ENCODE measurements at places on chromosomes 3 and 15.

- no peak for DNase-seq
Observed at GRCh38 chr3:14758297-14758696, 60.5 kb upstream of the FGD5 start.

DNA sequence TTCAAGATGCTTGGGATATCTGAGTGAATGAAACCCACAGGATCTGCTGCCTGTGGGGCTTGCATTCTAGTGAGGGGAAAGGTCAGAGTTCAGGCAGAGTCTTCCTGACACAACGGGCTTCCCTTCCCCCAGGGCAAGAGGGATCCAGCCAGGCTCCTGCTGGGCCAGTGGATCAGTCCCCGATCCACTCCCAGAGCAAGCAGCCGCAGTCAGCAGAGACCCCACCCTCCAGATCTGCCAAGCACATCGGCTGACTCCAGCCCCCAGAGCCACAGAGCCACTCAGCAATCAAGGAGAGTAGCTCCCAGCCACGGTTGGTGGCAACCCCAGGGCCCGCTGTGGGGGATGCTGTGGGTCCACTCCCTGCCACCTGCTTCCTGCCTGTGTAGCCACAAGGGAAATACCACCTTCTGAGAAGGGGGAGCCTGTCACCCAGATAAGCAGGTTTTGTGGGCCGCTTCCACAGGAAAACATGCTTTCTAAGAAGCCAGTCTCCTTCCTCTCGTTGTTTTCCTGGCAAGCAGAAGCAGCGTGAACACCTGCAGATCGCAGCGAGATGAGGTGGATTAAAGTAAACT, 44.9 kb downstream of the CPN2 start:
- no peak for DNase-seq

- no peak for DNase-seq
Observed at GRCh38 chr15:66147440-66147839, 106.1 kb downstream of the MEGF11 start.

- DNase-seq: no peak
Observed at GRCh38 chr3:108134555-108134880, 43.7 kb upstream of the CD47 start.

- no peak for DNase-seq
Observed at GRCh38 chr3:42071904-42072812, 19.0 kb upstream of the TRAK1 start.

DNA sequence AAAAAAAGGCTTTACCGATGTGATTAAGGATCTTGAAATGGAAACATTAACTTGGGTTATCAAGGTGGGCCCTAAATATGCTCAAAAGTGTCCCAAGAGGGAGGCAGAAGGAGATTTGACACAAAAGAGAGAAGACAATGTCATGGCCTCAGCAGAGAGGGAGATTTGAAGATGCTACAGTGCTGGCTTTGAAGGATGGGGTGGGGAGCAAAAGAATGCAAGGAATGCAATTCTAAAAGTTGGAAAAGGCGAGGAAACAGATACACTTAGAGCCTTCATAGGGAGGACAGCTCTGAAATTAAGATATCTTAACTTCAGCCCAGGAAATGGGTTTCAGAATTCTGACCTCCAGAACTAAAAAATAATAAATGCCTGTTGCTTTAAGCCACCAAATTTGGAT, 314.5 kb upstream of the CCDC54 start:
- DNase-seq: no peak

DNA sequence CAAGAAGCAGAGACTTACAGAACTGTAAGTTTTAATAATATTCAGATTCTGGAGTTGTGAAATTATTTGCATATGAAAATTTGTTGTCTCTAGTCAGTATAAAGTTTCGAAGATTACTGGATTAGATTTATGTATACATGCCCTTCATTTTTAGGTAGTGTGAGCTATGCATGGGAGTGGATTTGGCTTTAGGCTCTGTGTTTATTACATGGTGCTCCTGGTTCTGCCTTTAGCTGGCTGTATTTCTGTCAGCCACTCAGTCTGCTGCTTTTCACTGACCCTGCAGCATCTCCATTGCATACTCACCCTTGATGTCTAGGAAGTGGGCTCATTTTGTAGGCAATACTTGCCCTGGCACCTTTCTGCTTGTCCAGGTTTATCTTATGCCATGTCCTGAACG, 147.5 kb upstream of the LRRFIP2 start:
- DNase-seq: no peak

DNA sequence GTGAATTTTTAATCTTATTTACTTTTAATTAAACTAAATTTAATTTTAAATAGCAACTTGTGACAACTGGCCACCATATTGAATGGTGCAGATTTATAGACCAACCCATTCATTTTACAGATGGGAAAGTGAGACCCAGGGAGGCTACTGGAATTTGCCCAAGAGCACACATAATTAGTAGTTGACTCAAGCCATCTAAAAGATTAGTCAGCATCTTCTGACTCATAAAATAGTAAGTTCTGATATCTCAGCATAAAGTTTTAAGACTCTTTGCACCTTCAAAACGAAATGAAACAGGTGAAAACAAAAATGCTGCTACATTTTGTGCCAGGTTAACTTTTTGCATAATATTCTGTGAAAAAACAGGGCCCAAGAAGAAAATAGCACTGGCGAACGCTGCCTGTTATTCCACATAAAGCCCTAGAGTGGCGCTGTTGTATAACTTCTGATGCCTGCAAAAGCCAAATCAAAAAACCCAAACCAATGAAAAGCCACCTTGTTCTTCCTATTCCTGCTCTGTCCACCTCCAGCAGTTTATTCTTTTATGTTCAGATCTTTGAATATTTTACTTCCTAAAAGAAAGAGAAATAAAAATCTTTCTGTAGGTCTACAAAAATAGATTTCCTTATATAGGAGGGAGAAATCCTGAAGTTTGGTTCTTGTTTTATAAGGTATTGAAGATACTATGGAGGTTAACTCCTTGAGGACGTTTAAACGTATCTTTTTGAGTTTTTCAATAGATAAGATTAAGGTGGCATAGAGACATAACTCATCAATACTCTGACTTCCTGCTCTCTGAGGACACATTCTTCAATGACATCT, 62.8 kb downstream of the OTOL1 start:
- DNase-seq: no peak

DNA sequence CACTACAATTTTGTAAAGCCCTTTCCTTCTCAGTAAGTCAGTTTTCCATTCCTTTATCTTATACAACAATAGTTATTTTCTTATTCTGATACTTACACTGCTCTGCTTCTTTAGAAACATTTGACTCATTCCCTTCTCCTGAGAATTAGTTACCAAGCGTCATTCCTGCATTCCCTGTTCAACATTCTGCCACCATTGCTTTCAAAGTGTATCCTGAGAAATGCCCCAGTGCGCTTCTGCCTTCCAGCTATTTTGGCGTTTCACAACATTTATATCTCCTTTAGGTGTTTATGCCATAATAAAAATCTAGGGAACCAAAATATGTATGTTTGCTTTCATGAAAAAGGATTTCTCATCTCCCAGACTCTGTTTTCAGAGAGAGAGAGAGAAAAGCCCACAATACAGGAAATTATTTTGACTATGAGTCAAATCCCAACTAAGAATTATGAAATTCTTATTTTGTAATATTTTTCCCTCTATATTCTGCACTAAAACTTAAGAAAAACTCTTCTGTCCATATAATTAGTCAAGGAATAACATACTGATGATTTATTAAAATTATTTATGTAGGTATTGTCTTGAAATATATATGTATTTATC, 118.2 kb upstream of the RAP2B start:
- DNase-seq: no peak

DNA sequence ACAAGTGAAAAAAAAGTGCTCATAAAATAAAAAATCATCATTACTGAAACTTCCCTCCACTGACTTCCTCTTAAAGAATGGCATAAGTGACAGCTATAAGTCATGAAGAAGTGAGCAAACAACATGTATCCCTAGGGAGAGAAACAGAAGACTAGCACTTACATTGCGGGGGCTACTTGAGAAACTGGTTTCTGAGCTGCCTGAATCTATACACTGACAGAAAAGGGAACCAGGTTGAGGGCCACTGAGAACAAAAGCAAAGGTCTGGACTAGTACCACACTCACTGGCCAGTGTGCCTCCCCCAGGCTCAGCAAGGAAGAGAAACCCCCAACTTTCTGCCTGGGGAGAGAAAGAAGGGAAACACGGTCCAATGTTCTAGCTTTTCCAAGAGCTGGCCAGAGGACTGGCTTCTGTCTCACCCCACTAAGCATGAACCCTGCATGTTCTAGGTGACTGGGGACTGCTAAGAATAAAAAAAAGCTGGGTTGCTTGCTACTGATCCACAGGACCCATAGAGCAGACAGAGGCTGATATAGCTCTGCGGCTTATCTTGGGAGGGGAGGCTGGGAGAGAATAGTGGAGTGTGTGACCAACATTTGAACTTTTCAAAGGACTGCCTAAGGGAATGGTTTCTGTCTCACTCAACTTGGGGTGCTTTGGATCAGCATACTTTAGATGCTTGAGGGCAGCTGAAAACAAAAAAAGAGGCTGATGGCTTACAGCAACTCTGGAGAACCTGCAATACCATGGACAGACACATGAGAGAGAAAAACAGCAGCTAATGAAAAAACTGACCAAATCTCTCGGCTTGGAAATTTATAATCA, 8.1 kb downstream of the RAD18 start:
- no peak for DNase-seq

DNA sequence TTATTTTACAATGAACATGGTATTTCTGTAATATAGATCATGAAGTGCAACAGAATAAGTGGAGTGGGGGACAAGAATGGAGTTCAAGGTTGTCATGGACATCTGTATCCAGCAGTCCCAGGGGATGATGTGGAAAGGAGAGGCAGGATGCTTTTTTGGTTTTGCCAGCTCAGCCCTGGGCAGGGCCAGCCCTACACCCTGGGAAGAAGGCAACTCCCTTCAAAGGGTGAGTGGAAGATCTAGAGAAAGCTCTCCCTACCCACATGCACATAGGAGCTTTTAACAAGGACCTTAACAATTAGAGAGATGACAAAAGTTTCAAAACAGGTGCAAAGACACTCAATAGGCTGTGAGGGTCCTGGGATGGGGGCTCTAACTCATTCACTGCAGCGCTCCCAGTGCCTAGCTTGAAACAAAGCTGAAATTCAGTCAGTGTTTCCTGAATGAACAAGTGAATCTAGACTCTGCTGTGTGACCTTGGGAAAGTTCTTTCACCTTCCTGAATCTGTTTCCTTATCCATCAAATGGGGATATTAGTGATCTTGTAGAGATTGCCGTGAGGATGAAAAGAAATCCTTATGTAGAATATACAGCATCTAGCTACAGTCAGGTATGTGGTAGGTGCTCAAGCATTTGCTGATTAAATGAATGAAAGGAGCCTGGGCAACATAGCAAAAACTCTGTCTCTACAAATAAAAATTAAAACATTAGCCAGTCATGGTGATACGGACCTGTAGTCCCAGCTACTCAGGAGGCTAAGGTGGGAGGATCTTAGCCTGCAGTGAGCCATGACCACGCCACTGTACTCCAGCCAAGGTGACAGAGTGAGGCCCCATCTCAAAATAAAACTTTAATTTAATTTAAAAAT, 14.3 kb downstream of the BHLHE40 start:
- DNase-seq: no peak

- DNase-seq: no peak
Observed at GRCh38 chr15:91940496-91941381, 87.2 kb downstream of the SLCO3A1 start.

- no peak for DNase-seq
Observed at GRCh38 chr3:38603731-38604131, 45.8 kb downstream of the SCN5A start.

GRCh38 chr15:39574427-39574826, 6.5 kb upstream of the THBS1 start:
- no peak for DNase-seq

DNA sequence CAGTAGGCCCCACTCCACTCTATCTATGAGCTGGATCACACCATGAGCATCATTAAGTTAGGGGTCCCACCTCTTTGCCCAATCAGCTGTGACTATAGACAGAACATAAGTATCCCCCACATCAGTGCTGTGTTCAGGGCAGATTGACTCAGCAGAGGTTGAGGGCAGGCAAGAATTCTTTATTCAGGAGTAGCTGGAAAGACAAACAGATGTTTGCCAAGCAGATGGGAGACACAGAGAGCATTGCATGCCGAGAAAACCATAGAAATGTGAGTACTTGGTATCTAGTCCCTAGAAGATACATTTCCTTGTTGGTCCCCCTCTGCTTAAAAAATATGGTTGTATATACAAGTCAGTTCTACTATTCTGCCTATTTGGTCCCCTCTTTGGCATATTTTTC, 440.8 kb downstream of the RAP2B start:
- DNase-seq: no peak

- no peak for DNase-seq
Observed at GRCh38 chr3:79846148-79846933, 78.5 kb upstream of the ROBO1 start.

DNA sequence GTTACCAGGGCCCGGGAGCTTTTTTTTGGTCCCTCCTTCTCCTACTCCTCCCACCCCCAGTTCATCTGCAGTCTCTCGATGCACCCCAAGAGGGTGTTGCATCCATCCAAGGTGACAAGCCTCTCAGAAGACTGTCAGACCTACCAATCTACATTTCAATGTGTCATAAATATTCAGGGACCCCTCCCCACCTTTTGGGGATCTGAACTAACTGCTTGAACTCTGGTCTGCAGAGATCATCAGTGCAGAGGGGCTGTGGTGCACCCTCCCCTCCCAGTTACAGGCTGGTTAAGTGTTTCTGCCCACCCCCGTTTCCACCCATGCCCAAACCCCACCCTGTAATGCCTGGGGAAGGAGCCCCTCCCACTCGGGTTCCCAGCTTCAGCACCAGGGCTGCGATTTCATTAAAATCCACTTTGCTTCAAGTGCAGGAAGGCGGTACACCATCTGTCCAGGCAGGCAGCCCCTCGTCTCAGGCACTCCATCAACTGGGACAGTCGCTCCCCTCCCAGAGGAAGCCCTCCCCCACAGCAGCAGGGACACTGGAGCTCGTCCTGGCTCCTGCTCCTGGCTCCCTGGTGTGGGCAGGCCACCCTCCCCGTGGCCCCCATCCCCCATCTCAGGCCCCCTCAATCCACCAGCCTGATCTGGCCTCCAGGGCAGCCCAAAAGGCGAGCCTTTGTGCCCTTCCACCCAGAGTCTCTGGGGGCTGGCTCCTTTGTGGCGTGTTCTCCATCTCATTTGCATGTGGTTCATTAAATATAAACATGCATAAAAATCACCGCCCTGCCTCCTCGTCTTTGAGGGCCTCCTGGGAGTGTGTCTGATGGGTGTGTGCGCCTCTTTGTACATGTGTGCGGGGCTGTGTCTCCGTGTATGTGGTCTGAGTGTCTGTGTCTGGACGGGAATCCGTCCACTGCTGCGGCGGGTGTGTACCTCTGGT, 32.3 kb downstream of the RNU5B-1 start:
- no peak for DNase-seq

DNA sequence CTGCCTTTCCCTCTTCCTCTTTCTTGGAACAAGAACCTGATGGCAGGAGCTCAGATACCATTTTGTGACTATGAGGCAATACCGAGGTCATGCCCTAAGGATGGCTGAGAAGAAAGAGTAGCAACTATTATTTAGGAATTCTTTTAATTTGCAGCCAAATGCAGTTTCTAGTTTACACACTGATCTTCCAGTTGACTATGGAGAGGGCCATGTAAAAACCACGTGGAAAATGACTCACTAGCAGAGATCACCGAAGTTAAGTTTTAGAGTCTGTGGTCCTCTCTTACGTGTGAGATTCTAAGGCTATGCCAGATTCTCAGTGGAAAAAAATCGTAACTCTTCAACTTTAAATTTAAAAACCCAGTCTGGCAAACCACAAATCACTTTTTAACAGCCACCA, 7.8 kb downstream of the BNC1 start:
- no peak for DNase-seq

GRCh38 chr3:67605377-67605776, 49.0 kb downstream of the SUCLG2 start:
- no peak for DNase-seq

GRCh38 chr15:60932051-60932915, 296.8 kb downstream of the RORA start:
- peak; percentile 5 for DNase-seq

- no peak for DNase-seq
Observed at GRCh38 chr15:43184407-43185124, 637 bp upstream of the CCNDBP1 start.
